ENCODE measurements at places on chromosomes 7 and 10.

- DNase-seq, result no peak
These were observed 14.4 kb downstream of the SCIN start for GRCh38 chr7:12584930-12585329.

DNA sequence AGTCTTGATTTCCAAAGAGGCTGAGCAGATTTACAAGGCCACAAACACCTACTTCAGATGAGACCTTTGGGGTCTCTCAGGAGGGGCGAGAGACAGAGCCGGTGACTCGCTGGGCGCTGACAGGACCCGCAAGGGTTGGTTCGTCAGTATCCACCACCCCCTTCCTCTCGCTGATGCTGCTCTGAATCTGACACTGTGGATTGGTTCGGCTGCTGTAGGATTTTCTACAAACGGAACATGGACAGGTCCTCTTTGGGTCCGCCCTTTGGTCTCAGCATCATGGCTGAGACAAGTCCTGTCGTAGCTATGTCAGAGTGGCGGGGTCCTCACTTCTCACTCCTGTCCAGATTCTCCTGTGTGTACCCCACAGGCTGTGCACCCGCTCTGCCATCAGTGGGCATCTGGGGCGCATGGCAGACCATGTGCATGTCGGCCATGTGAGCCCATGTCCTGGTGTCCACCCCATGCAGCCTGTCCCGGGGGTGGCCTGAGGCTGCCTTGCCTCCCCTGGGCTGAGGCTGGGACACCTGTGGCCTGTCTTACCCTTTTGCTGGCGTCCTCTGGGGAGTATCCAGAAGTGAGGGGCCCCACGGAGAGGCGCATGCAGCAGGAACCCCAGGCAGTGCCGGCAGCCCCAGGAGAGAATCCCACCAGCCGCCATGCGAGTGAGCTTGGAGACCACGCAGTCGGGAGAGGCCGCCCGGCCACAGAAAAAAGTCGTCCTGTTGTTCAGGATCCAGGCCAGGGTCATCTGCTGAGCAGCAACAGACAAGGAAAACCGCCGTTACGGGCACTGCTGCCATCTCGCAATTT is 21.6 kb upstream of the FAM20C start:
- DNase-seq, result no peak

GRCh38 chr10:60953420-60953819 is 9.4 kb upstream of the RHOBTB1 start:
- no peak for DNase-seq

- no peak for DNase-seq
These were observed 7.6 kb upstream of the ZNF503 start for GRCh38 chr10:75408911-75409885.

DNA sequence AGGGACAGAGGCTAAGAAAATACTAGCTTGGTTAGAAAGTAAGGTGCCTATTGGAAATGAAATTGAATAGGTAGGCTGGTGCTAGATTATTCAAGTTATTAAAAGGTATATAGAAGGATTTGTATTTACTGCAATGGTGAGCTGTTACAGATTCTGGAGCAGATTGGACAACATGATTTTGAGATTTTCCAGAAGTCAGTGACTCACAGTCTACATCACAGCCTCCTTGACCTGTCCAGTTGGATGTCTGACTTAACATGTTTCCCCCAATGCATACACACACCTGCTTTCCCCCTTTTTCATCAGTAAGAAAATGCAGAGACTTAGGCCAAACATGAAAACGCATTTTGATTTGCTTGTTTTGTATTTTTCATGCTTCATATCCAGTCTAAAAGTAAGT is 33.4 kb downstream of the STARD3NL start:
- no peak for DNase-seq

DNA sequence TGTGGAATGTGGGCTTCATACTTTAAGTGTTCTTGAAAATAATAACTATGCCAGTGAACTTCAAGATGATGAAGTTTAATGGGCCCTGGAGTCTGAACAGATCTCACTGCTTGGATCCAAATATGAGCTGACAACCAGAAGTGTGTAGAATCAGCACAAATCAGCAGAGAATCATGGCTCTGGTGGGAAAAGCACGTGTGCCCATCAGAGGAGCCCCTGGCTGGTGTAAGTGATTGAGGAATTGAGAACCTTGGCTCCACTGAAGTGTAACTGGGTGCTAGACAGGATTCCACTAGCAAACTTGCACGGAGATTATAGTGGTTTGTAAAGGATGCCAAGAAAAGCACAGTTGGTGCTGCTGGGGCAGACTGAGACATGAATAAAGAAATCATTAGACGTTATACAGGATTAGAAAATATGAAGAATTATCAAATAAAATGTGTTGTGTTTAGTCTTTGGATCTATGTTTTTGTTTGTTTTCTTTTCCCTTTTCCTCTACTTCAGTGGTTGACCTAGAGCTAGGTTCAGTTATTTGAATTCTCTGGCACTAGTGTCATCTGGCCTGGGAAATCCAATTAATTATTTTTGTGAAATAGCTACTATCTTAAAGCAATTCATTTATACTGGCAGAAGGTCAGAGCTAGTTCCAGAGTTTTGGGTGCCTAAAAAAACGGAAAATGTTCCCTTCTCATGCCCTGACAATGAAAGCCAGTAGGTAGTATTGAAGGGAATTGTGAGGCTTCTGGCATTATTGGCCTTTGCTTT is 175.7 kb upstream of the MEOX2 start:
- DNase-seq, result no peak

DNA sequence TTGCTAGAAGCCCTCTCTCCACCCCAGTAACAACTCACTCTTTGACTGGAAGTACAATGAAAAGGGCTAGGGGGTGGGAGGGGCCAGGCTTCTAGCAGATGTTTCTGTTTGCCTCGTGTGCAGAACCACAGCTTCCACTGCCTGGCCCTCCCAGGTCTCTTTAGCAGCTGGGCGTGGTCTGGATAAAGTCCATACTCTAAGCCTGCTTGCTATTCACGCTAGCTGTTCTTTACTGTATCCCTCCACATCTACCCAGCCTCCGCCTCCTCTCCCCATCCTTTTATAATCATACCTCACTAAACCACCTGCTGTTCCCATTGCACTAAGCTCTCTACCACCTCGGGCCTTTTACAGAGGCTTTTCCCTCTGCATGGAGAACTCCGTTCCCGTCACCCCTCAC is 288.8 kb downstream of the CAMK1D start:
- no peak for DNase-seq

- DNase-seq, result no peak
These were observed 87.8 kb downstream of the CREB5 start for GRCh38 chr7:28500138-28500537.

GRCh38 chr10:104077247-104077646 is 8.4 kb downstream of the COL17A1 start:
- DNase-seq, result no peak

DNA sequence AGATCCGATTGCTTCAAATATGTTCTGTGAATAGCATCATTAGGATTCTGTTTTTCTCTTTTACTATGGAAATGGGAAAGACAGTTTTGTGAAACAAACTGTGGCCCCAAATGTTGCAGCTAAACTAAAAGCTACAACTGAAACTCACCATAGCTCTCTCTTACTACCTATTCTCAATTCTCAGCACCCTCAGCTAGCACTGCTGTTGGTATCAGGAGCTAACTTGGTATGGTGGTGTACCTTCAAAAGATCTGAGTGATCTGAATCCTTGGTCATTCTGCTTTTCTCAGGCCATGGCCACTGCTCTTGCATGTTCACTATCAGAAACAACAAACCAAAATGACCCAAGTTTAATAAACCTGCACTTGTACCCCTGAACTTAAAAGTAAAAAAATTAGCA is 1208.0 kb downstream of the SORCS1 start:
- no peak for DNase-seq

DNA sequence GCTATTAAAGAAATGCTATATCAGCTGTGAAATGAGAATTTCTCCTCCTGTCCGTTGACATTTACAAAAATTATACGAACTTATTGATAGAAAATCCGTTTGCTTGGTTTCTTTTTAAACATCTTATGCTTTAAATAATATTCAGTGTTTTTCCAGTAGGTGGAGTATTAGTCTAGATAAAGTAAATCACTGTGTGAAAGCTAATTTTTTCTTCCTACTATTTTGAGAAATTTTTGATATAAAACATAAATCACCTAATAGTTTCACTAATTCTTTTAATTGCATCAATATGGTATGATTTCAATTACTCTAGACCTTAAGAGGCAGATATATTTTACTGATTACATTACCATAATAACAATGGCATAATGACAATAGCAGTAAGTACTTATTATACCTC is 335.2 kb upstream of the C7orf33 start:
- no peak for DNase-seq

GRCh38 chr7:64902806-64903721 is at the start of gene ZNF273:
Gene ZNF273 (plus strand): TSS chr7:64903273. CDS start chr7:64903318, 45 bp downstream.
- DNase-seq, result peak; percentile 48

DNA sequence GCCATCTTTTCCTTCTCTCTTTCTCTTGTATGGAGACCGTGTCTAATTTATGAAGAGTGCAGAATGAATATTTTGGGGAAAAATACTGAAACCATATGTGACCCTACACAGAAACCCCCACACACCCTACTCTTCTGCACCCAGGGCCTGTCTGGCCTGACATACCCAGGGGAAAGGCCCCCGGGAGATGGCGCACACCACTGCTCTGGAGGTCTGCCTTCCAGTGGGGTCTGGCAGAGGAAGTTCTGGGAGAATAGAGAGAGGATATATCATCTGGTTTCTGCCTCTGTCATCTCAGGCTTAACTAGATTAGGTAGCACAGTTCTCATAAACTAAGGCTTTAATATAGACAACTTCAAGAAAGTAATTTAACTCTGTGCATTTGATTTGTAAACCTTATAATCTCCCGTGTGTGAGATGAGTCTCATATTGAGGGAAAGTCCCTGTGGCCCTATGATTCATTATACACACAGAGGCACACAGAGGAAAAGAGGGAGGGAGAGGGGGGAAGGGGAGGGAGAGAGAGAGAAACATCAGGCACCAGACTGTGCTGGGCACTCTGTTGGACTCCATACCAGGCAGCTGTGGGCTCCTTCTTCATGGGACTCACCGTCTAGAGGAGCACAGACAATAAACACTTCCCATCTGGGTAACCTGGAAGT is 123.3 kb downstream of the AOAH start:
- DNase-seq, result no peak

- no peak for DNase-seq
These were observed 52.9 kb upstream of the PIK3CG start for GRCh38 chr7:106812027-106812643.

DNA sequence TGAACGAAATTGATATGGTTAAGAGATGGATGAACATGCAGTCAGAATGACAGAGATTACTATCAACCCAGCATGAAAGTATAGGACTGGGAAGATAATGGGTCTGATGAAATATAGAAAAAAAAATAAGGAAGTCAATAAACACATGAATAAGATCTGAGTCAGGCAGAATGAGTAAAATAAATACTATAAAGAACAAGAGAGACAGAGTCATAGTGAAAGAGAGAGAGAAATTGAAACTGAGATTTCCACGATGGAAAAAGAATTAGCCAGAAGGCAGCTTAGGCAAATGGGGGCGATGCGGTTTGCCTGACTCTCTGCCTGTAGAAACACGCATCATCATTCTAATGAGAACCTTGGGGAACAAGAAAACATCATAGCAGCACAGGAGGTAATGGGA is 26.6 kb downstream of the SEMA3D start:
- DNase-seq, result no peak

GRCh38 chr7:84446991-84447480 is 252.4 kb upstream of the SEMA3A start:
- no peak for DNase-seq

DNA sequence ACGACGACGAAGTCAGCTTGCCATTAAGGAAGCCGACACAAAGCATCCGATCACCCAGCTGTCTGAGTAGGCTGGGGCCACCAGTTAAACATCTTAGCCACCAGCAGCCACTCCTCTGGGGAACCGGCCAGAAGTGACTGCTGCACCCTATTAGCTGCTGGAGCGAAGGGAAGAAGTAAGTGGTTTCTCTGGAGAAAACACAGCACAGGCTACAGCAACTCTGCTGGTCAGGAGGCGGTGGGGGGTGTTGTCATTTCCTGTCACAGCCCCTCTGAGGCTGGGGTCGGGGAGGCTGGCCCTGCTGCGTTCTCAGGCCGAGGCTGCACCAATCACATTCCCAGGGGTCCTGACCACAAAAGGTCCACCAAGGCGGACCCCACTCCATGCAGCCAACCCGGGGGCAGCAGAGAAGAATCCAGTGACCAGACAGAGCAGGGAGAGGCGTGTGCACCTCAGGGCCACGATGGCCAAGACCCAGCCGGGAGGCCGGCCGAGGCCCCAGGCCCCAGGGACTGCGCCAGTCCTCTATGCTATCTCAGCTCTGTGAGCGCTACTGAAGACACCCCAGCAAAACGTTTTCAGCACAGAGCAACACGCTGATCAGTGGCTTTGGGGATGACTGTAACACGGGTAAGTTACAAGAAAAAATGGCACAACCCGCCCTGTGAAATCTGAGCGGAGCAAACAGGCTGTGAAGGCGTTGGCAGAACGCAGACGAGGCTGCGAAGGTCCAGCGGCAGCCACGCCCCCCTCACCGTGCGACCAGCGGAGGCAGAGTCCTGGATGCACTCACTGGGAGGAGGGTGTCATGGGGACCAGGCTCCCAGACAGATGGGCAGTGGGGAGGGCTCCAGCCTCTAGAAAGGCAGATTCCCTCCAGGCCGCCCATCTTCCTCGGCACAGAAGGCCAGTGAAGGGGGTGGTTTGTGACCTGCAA is 24.8 kb downstream of the STK32C start:
- DNase-seq, result no peak

- no peak for DNase-seq
These were observed 557 bp upstream of the LSM8 start for GRCh38 chr7:118183428-118183785.

GRCh38 chr7:115997221-115997620 is 33.3 kb downstream of the TFEC start:
- DNase-seq, result no peak

- no peak for DNase-seq
These were observed 18.6 kb downstream of the BLNK start for GRCh38 chr10:96252730-96253129.

- DNase-seq, result no peak
These were observed 28.0 kb upstream of the RSU1 start for GRCh38 chr10:16845248-16845647.

GRCh38 chr7:137755846-137756651 is 90.7 kb downstream of the DGKI start:
- no peak for DNase-seq

- DNase-seq, result no peak
These were observed 585.0 kb upstream of the MBL2 start for GRCh38 chr10:53357587-53357986.

DNA sequence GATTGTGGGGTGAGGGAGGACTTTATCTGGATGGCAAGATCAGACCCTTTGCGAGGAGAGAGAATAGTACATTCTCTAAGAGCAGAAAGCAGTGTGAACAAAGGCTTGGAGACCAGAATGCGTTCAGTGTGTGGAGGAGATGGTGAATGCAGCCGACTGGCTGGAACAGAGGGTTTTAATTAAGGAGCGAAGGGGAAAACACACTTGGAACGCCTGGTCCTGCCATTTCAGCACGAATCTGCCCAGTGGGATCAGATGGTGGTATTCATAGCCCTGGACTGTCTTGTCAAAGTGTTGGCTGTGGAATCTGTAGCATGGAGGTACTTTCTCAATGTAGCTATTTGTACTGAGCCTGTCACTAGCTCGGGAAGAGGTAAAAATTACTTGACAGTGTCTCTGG is 260.9 kb downstream of the SLC25A13 start:
- no peak for DNase-seq

- no peak for DNase-seq
These were observed 22.0 kb downstream of the TES start for GRCh38 chr7:116232350-116232749.

Data from SK-N-MC (cell line).